LHCN-M2 (cell line): ENCODE measurements at places on chromosomes 5 and 9. TPM values are rescaled to one million over a fixed set of nuclear protein-coding genes. Genes with fewer than 3 reads are reported as not detected.

The IL5 gene
- total RNA-seq, result not detected in 2 replicates

The ZNF462 gene
- total RNA-seq, result 11.3 and 14.6 TPM in 2 replicates

The MACIR gene
- 11.6 and 15.3 TPM in 2 replicates for total RNA-seq

The PLPPR1 gene
- not detected in 2 replicates for total RNA-seq

The MAP3K1 gene
- 2.3 and 3.3 TPM in 2 replicates for total RNA-seq

The ARRDC1 gene
- 13.6 and 16.4 TPM in 2 replicates for total RNA-seq

The AGXT2 gene
- total RNA-seq, result not detected in 2 replicates

The IFNE gene
- total RNA-seq, result 0.75 and 1.7 TPM in 2 replicates

The CKMT2 gene
- not detected in 2 replicates for total RNA-seq

The QRFP gene
- not detected in 2 replicates for total RNA-seq

The NKD2 gene
- total RNA-seq, result not detected in 2 replicates

The MARCOL gene
- total RNA-seq, result not detected in 2 replicates

The ANKRD18B gene
- total RNA-seq, result 6.0 and 7.9 TPM in 2 replicates

The SIL1 gene
- 37.0 and 41.4 TPM in 2 replicates for total RNA-seq
